Fibroblast of villous mesenchyme (primary cell): ENCODE measurements at places on chromosomes 5 and 9.

- no peak for DNase-seq
Measured at GRCh38 chr5:168327019-168327421, 35.6 kb downstream of the WWC1 start.

GRCh38 chr5:8138884-8139283, 269.9 kb downstream of the MTRR start:
- no peak for DNase-seq

DNA sequence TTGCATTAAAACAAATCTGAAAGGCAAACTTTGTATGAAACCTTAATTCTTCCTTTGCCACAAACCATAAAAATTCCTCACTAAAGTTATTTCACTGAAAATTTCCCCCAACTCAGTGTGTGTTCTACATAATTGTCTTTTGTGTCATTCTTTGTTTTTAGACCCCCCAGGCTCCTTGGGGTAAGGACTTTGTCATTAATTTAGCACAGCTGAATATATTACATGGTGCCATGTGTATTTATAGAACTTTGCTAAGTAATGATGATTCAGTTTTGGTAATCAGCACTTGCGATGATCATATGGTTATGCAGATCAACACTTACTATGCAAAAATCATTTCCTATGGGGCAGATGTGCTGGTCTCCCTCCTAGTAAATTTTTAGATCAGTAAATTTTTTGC, 712.1 kb upstream of the MEF2C start:
- DNase-seq = no peak

GRCh38 chr5:173165177-173166016, 21.1 kb downstream of the BNIP1 start:
- DNase-seq = no peak

DNA sequence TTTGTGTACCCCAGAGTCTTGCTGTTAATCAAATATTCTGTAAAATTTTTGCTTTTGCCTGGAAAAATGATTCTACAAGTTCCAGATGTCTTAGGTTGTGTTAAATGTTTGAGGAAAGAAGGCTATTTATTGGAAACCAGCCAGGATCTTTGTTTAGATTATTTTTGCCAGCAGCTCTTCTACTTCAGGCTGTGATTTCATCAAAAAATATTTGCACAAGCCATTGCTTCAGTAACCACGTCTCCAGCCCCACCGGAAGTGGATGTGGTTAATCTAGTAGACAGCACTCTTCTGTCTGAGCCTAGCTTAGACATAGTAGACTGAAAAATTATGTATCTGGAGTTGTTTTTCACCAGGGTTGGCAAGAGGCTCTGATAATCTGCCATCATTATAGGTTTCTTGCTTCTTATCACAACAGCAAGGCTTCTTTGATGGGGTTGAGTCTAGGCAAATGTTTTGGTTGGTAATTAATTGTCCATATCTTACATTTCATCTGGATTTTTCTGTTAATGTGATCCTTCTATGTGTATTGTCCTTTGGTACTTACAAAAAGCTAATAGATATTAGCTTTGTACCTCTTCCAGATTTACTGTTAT, 17.1 kb downstream of the KCTD16 start:
- peak; percentile 99 for DNase-seq

DNA sequence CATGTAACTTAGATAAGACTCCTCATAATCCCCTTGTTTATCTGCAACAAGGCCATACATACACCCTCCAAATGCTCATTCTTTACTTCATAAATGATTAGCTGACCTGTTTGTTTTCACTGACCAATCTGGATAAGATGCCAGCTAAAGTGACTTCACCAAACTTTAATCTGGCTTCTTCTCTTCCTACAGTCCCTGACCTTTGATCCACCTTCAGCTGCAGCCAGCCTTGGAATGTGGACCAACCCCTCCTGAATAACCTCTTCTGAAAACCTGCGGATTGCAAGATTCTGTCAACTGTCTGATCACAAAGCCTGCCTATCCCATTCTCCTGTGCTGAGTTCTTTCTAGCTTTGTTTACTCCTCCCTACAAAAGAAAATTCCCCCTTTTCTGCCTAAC, 476.8 kb downstream of the LRRC70 start:
- DNase-seq = no peak

GRCh38 chr5:139985733-139986132, 57.4 kb downstream of the NRG2 start:
- DNase-seq = peak; percentile 39
